NCI-H1417 treated with DMSO at 0.1 percent for 48 hours (cell line): ENCODE measurements at places on chromosomes 7 and 10.

GRCh38 chr10:79068203-79068561, 584 bp upstream of the ZMIZ1 start:
- DNase-seq: no peak

GRCh38 chr10:62096256-62096933, 172.2 kb downstream of the RTKN2 start:
- DNase-seq: no peak

GRCh38 chr10:34319197-34319846, 495.8 kb downstream of the PARD3 start:
- DNase-seq: peak; percentile 86

- DNase-seq: no peak
Observed at GRCh38 chr10:110244550-110244949, 37.1 kb downstream of the MXI1 start.

GRCh38 chr7:90758933-90759562, 162.9 kb downstream of the CDK14 start:
- DNase-seq: no peak

DNA sequence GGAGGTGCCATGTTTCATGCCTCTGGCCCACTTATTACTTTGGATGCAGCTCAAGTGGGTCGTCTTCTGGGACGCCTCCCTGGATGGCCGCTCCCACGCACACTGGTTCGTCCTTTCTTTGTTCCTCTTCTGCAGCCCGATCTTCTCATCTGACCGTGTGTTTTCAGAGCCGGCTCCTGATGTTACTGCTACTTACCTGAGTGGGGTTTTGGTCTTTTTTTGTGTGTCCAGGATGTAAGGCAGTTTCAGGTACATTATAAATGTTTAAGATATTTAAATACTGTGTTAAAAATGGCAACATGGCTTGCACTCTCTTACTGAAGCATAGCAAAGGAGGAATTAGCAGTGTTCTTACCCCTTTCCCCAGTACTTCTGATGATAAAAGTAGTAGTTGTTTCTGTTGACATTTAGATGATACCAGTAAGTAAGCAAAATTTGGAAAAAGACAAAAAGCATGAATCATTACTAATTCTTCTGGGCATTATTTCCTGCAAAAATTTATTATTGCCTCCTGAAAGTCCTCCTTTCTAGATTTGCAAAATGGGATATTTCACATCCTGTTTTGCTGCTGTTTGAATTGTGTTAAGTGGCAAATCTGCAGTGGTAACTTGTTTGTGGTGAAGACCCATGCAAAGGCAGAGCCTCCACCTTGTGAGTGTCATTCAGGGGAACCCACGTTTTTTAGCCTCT, 59.4 kb downstream of the SHH start:
- no peak for DNase-seq
